ENCODE measurements at places on chromosomes 5 and 9.

- no peak for DNase-seq
Measured at GRCh38 chr9:136386018-136386417, 12.5 kb upstream of the CARD9 start.

DNA sequence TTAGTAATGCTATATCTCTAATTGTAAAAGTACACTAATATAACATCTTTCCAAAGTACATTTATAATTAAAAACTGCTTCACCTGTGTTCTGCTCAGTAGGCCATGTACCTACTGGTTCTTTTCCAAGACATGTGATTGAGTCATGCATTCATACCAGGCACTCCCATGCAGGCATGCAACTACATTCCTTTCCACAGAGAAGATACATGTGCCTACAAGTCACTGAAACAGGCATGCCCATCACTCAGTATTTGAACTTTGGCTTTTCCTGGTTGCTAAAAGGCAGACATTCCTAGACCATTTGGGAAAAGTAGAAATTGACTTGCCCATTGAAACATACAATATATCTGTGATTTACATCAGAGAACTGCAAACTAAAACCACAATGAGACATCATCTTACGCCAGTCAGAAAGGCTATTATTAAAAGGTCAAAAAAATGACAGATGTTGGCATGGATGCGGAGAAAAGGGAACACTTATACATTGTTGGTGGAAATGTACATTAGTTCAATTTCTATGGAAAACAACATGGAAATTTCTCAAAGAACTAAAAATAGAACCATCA is 148.3 kb upstream of the MOCS2 start:
- no peak for DNase-seq

DNA sequence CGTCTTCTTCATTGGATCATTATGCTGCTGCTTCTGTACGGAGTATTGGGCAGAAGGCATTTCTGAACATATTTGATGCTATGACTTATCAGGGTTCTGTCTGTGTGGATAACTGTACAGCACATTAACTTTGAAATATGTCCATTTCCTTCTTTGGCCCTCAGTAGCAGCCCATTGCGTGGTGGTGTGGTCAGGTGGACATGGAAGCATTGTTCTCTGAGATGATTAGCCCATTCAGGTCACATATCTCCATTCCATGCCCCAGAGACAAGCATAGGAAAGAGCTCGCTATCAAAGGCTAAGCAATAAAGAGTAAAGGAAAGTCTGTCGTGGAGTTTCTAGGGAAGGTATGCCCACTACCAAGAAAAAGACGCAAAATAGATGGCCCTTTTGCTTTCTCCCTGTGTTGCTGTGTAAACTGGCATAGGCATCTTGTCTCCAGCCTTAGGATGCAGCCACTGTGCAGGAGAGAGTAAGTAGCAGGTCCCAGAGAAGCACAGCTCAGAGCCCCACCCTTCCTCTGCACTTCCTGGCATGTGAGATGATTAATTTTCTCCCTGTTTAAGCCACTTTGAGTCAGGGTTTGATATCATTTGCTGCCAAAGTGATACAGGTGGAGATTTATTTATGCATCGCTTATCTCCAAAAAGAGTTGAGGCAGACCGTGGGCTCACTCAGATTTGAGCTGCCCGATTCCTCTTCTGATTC is 221.9 kb downstream of the PDZD2 start:
- no peak for DNase-seq

- DNase-seq: no peak
Measured at GRCh38 chr9:127207734-127208410, 56.7 kb upstream of the GARNL3 start.

DNA sequence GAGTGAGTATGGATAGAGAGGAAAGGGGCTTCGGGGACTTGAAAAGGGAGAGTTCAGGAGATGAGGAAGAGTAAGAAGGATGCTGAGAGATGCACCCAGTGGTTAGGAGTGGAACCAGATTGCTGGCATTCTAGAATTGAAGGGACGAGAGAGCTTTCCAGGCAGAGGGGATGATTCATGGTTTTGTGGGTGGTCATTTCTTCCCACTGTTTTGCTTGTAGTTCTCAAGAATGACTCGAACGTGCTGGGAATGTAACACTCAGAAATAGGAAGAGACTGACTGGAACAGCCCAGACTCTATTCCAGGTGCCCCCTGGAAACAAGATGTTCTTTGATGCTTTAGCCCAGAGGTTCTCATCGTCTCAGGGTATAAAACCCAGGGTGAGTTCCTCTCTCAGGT is 294.2 kb downstream of the ICE1 start:
- no peak for DNase-seq

DNA sequence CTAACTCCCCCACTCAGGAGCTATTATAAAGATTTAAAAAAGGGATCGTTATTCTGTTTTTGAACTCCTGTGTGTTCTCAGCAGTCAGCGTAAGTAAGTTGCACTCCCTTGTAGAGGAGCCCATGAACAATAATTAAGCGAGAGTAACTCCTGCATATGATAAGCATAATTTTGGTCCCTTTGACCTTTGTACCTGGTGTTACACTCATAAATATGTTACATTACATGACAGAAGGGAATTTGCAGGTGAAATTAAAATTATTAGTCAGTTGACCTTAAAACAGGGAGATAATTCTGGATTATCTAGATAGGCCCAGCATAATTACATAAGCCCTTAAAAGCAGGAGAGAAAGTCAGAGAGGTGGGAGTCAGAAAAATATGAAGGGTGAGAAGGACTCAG is 197.3 kb downstream of the KCTD16 start:
- DNase-seq: no peak

DNA sequence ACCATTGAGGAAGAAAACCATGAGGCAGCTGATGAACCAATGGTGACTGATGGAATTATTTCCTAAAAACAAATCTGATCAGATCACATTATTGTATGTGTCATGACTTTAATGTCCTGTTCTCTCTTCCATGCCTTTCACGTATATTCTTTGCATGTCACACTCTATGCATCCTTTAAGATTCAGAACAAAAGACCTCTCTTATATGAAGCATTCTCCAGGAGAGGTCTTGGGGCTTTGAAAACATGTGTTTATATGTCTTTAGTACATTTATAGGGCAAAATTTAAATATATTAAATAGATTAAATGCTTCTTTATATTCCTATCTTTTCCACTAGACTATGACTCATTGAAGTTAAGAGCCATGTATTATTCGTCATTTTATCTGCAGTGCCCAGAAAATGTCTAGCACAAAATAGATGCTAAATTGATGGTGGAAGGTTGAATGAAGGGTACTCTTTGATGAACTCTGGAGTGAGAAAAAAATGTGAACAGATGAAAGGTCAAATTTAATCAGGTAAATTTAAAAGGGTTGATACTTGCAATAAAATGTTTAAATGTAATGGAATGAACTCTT is 196.3 kb downstream of the PSAT1 start:
- DNase-seq: no peak

- DNase-seq: no peak
Measured at GRCh38 chr5:77778398-77778797, 2.3 kb upstream of the TBCA start.

GRCh38 chr9:35636135-35636876 is 14.4 kb downstream of the SIT1 start:
- no peak for DNase-seq

GRCh38 chr5:57635146-57635777 is 152.7 kb upstream of the ACTBL2 start:
- no peak for DNase-seq

DNA sequence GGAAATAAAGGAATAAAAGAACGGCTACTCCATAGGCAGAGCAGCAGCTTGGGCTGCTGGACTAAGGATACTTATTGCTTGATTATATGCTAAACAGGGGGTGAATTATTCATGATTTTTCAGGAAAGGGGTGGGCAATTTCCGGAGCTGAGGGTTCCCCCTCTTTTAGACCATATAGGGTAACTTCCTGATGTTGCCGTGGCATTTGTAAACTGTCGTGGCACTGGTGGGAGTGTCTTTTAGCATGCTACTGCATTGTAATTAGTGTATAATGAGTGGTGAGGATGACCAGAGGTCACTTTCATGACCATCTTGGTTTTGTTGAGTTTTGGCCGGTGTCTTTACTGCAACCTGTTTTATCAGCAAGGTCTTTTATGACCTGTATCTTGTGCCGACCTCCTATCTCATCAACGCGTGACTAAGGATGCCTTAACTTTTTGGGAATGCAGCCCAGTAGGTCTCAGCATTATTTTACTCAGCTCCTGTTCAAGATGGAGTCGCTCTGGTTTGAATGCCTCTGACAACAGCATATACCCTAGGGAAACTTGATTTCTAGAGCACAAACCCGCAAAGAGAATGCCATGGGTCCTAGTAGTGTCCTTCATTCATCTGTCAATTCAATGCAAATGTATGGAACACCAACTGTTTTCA is 47.8 kb upstream of the PWWP2A start:
- DNase-seq: no peak

GRCh38 chr5:116998024-116998423 is 423.4 kb upstream of the SEMA6A start:
- DNase-seq: no peak

DNA sequence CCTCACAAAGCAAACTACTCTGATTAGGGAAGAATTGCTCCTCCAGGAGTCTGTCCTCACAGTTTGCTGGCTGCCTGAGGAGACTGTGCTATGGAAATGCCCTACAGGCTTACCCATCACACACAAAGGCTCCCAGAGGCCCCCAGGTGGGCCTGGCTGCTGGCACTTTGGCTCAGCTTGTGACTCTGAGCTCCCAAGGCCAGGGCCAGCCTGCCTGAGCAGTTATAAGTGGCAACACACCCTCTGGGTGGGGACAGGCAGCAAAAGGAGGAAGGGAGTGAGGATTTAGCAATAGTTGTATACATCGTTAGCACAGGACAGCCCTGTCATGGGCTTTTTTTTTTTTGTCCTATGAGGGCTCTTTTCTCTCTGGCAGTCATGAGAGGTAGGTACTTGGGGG is 103.5 kb downstream of the DAPK1 start:
- no peak for DNase-seq

DNA sequence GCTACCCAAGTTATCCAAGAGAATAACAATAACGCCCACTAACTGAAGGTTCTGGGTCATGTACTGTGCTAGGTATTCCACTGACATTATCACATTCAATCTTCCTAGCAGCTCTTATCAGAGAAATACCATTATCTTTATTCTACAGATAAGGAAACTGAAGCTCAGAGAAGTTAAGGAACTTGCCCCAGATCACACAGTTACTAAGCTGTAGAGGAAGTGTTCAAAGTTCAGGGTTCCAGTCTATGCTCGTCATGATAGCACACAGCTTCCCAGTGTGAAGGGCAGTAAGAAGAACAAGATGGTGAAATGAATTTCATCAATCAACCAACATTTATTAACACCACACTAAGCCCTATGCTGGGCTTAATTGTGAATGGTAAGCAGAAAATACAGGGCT is 29.6 kb downstream of the ELOVL7 start:
- DNase-seq: no peak

DNA sequence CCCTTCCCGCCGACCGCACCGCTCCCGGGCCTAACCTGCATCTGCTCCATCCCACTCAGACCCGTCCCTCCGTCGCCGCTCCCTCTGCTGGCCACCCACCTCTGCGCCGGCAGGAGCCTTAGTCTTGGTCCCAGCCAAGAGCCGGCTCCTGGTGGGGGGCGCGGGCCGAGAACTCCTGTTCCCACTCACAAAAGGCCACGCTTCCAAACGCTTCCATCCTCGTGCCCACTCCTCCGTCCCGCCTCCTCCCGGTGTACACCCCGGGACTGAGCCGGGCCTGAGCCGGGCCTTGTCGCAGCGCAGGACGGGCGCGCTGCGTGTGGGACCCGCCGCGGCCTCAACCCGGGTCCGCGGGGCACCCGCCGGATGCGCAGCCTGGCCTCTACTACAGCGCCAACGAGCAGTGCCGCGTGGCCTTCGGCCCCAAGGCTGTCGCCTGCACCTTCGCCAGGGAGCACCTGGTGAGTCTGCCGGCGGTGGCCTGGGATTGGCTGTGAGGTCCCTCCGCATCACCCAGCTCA is 7.5 kb downstream of the ADAMTS13 start:
- no peak for DNase-seq

DNA sequence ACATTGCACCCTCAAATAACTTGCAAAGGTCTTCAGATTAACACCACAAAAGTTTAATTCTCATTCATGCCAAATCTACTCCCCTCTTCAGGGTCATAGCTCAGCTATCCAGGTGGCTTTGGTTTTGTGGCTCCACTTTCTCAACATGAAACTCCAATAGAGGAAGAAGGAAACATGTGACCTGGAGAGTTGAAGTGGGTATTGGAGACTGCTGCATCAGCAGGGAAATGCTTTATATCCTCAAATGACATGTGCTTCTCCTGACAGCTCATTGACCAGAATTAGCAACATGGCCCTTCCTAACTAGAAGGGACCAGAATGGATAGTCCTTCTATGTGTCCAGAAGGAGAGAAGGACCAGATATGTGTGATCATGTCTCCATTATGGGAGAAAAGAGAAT is 73.6 kb downstream of the TLR4 start:
- DNase-seq: no peak

GRCh38 chr5:127959152-127959764 is 124.3 kb upstream of the SLC12A2 start:
- DNase-seq: no peak

GRCh38 chr5:68369457-68370125 is 154.0 kb downstream of the PIK3R1 start:
- peak; percentile 20 for DNase-seq

- no peak for DNase-seq
Measured at GRCh38 chr5:53820119-53820801, 259.8 kb downstream of the NDUFS4 start.

GRCh38 chr5:160129841-160130240 is 10.6 kb upstream of the PWWP2A start:
- DNase-seq: no peak

DNA sequence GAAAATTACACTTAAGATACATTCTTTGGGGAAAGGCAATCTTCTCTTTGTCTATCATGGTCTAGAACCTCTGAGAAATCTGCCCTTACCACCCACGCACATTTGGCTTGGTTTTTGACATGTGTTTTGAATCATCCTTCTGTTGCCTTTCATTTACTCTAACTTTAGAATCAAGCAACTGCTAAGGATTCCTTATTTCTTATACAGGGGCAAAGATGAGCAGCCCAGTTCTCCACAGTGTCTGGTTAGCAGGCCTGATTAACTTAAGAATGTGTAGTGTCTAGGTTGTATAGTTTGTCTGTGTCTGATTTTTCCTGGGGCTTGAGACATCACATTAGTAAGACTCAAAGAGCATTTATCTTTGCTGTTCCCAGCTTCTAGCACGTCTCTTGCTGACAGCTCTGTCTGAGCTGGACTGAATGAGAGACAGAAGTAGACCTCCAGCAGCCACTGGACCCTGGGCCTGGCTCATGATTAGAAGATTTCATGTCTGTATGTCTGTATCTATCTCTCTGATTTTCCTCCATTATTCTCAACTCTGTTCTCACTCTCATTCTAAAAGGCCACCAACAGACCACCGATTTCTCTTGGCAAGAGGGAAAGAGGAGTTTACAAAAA is 31.8 kb upstream of the PCA3 start:
- DNase-seq: no peak
